ENCODE measurements at places on chromosomes 5 and 9.

DNA sequence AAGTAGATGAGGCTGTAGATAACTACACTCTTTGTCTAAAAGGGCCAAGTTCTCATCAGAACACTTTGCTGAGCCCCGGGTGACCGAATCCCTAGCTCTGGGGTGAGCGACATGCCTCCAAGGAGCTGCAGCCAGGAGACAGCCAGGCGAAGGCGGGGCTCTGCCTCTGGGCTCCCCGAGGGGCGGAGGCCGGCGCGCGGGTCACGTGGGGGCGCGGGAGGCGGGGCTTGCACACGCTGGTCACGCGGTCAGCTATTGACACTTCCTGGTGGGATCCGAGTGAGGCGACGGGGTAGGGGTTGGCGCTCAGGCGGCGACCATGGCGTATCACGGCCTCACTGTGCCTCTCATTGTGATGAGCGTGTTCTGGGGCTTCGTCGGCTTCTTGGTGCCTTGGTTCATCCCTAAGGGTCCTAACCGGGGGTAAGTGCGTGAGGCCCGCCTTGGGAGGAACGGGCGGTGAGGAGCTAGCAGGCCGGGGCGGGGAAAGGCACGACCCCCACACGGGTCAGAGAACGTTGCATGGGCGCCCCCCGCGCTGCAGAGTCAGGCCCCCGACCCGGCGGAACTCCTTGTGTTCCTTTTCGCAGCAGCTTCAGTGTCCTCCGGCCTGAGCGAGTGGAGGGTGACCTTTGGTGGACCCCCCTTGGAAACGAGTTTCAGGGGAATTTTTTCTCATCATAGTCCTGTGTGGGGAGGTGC, at the start of gene ATP6V0E1:
Gene ATP6V0E1 (plus strand): TSS at position 230 of the 702 bp plus-strand sequence. CDS start 90 bp downstream, at position 320.
- DNase-seq: peak; percentile 46

DNA sequence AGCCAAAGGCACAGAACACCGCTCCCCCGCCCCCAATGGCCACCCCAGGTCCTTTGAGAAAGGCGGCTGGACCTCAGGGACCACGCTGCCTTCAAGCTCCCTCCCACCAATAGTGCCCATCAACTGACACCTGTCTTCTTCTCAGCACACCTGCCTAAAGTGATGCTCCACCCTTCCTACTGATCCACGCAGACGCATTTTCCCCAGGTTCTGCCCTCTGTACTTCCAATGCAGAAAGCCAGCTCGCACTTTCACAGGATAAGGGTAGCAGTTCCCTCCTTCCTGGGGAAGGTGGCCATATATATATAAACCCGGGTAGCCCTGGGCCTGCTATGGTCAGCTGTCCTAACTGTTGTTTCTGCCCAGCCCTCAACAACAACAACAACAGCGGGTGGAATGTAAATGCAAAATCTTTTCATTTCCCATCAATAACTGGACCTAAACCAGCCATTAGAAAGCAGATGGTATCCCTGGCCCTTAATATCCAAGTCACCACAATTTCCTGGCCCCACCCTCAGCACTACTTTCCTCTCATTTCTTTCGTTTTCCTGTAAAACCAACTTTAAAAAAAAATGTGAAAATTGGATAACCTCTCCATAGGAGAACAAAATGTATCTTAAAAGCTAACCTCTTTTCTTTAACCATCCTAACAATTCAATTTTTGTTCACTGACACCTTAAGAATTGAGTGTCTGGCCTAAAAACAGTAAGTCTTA, 1.7 kb downstream of the GOLM1 start:
- no peak for DNase-seq

- DNase-seq: no peak
Observed at GRCh38 chr9:72952914-72953313, at the start of gene ALDH1A1. TSS of gene ALDH1A1 (minus strand) at chr9:72953053. CDS start at chr9:72953000, 53 bp downstream.

GRCh38 chr5:132759114-132760048, 12.2 kb downstream of the CCNI2 start:
- DNase-seq: no peak

GRCh38 chr9:77892171-77892570, 139.4 kb downstream of the GNAQ start:
- no peak for DNase-seq

DNA sequence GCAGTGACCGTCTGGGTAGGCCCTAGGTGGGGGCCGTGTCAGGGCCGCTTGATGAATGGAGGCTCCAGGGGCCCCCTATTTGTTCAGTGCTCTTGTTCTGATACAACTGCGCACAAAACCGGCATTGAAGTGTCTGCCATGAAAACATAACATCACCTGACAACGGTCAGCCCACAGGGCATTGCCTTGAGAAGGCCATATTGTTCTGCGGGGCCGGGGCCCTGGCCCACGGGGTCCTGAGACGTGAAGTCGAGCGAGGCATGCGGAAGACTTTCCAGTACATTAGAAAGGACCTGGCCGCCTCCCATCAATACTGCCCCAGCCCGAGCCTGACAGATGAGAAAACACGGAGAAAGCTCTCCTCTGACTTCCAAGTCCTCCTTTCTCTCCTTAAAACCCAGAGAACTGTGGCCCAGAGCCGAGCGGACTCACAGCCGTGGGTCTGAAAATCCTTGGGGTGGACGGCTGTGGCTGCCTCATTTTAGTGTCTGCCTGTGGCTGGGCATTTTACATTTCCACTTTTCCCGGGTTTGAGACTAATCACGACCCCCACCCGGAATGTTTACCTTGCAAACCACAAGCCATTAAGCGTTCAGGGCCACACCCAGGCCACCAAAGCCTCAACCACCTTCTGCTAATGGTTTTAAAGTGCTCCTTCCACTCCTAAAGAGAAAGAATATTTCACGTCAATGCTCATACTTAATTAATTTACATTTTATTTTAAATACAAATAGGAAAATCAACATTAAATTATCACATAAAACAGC, 391.0 kb upstream of the IRX2 start:
- DNase-seq: no peak

GRCh38 chr9:138062196-138062595, 184.6 kb downstream of the CACNA1B start:
- DNase-seq: no peak

GRCh38 chr9:37508834-37509206, 23.1 kb downstream of the POLR1E start:
- no peak for DNase-seq
